Fibroblast of the aortic adventitia (primary cell): ENCODE measurements at places on chromosomes 1 and 21. TPM values are rescaled to one million over a fixed set of nuclear protein-coding genes. Genes with fewer than 3 reads are reported as not detected.

F13B gene
- not detected in 2 replicates for total RNA-seq

UMODL1 gene
- total RNA-seq = not detected in 2 replicates

XCL1 gene
- not detected in 2 replicates for total RNA-seq

RGS8 gene
- total RNA-seq = 0.16 TPM in 1 of 2 replicates, not detected in the other

FAM78B gene
- 0.25 and 0.27 TPM in 2 replicates for total RNA-seq

FAM151A gene
- not detected in 2 replicates for total RNA-seq

COL24A1 gene
- total RNA-seq = 0.27 and 0.82 TPM in 2 replicates

KDF1 gene
- not detected in 2 replicates for total RNA-seq

LRRIQ3 gene
- 1.3 and 1.4 TPM in 2 replicates for total RNA-seq
